ENCODE measurements at places on chromosomes 12 and 14. TPM values are rescaled to one million over a fixed set of nuclear protein-coding genes. Genes with fewer than 3 reads are reported as not detected.

GRCh38 chr12:26280869-26281268 lies 85.5 kb downstream of the SSPN start:
- DNase-seq, result no peak

The KRT82 gene
- total RNA-seq, result not detected

DNA sequence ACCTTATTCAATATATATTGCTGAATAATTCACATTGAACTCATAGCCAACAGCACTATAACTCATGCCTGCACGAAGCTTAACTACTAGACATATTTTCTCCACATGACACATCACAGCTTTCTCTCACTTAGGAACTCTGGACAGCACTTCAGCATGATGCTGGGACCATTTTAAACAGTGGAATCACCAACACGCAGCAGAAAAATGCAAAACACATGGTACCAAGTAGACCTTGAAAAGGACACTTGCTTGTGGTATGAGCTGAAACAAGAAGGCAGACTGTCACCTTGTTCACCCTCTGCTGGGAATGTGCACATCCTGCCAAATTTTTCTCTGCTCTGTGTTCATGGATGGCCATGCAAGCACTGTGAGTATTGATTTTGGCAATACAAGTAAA lies 34.8 kb upstream of the CD9 start:
- DNase-seq, result peak; percentile 59

DNA sequence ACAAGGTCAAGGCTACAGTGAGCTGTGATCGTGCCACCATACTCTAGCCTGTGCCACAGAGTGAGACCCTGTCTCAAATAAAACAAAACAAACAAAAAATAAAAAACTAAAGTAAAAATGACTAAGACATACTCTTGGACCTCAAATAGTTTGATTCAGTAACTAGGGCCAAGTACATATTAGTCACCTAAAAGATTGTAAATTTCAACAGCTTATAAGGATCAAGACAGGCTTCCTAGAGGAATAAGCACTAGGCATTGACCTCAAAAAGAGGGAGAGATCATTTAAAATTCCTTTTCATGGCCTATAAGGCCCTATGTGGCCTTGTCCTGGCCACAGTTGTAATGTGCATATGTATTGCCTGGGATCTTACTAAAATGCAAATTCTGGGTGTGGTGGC lies 46.0 kb upstream of the CHST11 start:
- peak; percentile 61 for DNase-seq

The TCL1B gene
- not detected for total RNA-seq

DNA sequence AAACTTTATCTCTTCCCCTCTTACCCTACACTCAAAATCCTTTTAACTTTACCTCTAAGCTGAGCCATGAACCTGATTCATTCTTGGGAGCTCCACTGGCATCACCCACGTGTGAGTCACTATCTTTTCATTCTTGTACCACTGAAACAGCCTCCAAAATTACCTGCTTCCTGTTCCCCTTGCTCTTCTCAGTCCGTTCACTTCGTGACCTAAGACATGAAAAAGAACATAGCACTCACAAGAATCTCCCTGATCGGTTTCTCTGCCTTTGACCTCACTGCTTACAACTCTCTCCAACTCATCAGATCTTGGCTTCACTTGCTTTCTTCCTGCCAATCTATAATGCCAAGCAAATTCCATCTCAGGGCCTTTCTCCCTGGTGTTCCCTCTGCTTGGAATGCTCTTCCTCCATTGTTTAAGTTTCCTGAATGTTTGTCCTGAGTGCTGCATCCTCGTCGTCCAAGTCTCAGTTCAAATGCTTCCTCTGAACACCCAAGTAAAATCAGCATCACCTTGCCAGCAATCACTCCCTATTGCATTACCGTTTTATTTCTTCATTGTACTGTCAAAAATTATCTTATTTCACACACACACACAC lies 9.2 kb downstream of the GLIPR1 start:
- DNase-seq, result peak; percentile 77

The RNASE4 gene
- total RNA-seq, result 4.8 TPM

DNA sequence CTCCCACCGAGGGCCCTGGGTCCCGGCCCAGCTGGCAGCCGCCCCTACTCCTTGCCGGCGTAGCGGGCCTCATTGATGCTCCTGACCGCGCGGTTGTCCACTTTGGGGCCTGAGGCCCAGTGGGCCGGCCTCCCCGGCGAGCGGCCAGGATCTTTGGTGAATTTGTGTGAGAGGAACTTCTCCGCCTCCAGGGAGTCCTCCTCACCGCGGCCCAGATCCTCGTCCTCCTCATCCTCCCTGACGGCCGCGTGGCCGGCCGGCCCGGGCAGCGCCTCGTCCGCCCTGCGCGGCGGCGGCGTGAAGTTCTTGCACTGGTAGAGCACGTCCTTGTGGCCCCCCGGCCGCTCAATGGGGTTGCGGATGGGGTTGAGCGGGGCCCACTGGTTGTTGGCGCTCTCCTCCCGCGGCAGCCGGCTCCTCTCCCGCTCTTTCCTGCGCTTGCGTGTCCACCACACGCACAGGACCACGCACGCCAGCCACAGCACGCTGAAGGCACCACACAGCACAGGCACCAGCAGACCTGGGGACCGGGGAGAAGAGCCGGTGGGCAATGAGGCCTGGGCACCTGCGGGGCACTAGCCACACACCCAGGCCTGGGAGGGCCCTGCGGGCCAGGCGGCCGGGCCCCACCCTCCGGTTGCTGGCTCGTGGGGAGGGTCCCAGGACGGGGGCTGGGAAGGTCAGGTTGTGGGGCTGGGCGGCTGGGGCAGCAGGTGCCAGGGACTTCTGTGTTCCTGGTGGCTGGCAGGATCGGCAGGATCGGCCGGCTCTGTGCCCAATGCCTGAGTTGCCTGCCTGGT lies 25.7 kb downstream of the JAG2 start:
- no peak for DNase-seq

GRCh38 chr12:131959641-131960589 lies 10.2 kb downstream of the EP400 start:
- DNase-seq, result no peak

The RTL1 gene
- total RNA-seq, result not detected

DNA sequence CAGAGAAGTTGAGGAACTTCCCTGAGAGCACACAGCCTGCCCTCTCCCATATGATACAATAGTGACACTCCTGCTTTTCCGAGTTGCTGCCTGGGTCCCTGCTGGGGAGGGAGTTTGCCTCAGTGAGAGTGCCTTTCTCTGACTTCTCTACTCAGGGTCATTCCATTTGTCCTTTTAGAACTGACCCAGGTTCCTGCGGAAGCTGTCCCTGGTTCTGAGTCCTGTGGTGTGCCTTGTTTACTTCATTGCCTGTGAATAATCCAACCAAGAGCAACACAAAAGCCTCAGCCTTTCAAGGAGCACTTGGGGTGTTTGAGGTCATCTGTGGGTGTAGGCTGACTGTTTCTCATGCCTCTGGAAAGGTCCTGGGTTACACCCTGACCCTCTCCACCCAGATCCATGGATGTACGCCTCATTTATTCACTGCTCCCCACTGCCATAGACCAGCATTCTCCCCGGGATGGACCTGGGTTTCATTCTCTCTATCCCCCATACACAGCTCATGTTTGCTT lies 13.6 kb downstream of the SERPINA1 start:
- no peak for DNase-seq

The FBXO34 gene
- total RNA-seq, result 26.5 TPM

The MYH6 gene
- total RNA-seq, result not detected

DNA sequence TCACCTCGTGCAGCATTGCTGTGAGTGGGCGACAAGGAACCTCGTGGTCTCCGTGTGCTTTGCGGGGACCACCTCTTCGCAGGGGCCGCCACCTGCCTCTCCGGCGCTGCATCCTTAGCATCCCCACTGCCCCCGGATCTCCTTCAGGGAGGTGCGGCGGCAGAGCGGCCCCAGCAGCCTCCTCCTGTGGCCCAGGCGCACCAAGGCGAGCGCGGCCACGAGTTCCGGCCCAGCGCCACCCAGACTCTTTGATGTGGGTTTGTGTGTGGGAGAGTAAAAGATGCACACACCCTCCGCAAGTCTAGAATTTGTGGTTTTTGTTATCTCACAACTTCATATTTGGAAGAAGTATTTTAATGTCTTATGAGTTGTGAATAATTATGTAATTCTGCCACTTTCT lies 118.8 kb upstream of the DIO3 start:
- DNase-seq, result no peak

DNA sequence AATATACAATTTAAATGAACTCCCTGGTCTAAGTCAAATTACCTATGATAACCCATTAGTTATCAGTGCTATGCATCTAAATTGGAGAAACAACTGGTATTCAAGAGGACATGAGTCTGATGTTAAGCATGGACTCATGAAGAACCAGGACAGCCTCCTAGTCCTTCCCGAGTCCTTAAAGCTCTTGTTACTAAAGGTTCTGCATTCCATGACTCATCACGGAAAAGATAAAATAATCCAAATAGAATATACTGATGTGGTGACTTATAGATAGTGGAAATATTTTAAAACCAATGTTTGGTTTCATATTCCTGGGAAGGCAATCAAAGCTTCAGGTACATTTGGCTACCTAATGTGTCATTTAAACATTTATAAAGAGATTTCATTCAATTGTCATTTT lies 117.2 kb upstream of the PMCH start:
- peak; percentile 2 for DNase-seq

The RASAL1 gene
- not detected for total RNA-seq

The LTBP2 gene
- 157 TPM for total RNA-seq

GRCh38 chr14:68631394-68632053 lies 161.3 kb downstream of the ZFP36L1 start:
- no peak for DNase-seq

- no peak for DNase-seq
Observed at GRCh38 chr12:25493682-25494081, 59.4 kb downstream of the LMNTD1 start.
